ENCODE measurements at places on chromosomes 7 and 10. TPM values are rescaled to one million over a fixed set of nuclear protein-coding genes. Genes with fewer than 3 reads are reported as not detected.

- DNase-seq: no peak
Observed at GRCh38 chr7:92517631-92518030, 10.7 kb downstream of the PEX1 start.

DNA sequence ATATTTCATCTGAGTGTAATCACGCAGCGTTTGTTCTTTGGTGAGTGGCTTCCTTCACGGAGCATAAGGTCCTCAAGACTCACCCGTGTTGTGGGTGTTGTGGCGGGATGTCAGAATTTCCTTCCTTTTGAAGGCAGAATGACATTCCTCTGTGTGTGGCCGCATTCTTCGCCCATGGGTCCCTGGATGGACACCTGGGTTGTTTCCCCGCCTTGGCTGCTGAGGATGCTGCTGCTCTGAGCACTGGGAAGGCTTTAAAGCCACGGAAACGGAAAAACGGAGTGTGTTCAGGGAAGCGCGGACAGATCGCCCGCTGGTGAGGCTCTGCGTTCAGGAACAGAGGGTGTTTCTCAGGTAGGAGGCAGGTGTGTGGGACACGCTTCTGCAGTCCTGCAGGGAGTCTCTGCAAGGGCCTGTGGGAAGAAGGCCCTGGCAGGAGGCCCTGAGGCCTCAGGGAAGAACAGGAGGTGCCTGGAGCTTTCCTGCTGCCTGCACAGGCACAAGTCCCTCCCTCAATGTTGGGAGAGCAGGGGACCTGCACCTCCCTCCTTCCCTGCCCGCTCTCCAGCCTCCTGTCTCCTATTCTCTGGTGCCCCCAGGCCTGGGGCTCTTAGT, 35.7 kb upstream of the SHH start:
- no peak for DNase-seq

DNA sequence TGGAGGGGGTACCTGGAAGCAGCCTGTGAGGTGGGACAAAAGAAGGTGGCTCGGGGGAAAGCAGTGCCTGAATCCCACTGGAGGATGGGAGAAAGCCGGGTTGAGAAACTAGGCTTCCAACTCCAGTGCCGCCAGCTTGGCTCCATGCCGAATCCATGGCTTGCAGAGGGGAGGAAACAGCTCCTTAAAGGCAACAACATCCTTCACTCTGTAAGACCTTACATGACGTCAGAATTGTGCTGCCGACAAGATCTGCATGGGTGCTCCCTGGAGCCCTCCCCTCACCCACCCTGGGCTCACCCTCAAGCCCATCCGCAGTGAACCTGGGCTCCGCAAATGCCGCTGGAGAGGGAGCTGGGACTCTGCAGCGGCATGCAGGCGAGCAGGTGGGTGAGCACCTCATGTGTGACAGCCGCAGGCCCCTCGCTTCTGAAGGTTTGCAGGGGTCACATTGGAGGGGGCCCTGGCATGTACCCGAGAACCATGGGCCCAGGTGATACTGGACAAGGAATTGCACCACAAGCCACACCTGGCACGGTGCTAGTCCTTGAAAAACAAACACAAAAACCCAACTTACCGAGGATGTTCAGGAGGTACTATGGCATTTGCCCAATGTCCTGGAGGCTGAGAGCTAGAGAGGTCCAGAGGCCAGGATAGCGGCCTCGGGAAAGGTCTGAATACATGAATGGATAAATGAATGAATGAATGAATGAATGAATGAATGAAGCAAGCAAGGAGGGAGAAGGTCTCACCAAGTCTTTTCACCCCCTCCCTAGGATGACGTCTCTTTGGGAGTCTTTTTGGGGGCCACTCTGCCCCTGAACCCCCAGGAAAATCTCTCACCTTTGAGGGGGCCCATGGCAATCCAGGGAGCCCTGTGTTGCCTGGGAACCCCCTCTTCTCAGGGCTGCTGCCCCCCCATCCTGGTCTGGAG, 238.6 kb upstream of the SHH start:
- DNase-seq: no peak

DNA sequence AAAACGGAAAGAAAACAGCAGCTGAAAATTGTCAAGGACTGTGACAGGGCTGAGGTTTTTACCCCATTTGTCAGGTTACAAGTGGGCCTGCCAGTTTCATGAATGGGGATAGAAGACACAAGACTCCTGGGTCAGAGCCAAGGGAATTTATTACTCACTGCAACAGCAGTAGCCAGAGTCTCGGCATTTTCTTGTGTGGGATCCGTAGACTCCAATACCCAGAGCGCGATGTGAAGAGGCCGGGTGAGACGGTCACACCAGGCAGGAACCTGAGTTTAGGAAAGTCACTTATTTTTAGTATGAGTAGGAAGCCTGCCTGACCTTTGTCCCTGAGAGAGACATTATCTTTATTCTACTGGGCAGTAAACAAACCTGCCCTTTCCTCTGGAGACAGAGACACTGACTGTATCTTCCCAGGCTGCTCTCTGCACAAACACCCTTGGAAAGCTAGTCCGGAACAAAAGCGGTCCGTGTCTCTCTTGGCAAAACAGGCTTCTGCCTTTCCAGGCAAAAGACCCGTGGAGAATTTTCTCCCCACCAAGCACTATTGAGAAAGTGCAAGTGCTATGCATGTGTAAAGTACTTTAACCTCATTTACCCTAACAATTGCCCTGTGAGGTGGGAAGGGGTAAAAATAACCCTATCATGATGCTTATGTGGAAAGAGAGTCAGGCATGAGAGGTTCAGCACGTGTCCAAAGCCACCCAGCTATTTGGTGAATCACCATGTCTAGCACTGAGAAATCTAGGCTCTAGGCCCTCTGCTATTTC, 58.4 kb downstream of the JCAD start:
- no peak for DNase-seq

- DNase-seq: no peak
Observed at GRCh38 chr7:155969192-155969929, 157.1 kb upstream of the SHH start.

- no peak for DNase-seq
Observed at GRCh38 chr7:44156453-44157010, 15.4 kb upstream of the MYL7 start.

DNA sequence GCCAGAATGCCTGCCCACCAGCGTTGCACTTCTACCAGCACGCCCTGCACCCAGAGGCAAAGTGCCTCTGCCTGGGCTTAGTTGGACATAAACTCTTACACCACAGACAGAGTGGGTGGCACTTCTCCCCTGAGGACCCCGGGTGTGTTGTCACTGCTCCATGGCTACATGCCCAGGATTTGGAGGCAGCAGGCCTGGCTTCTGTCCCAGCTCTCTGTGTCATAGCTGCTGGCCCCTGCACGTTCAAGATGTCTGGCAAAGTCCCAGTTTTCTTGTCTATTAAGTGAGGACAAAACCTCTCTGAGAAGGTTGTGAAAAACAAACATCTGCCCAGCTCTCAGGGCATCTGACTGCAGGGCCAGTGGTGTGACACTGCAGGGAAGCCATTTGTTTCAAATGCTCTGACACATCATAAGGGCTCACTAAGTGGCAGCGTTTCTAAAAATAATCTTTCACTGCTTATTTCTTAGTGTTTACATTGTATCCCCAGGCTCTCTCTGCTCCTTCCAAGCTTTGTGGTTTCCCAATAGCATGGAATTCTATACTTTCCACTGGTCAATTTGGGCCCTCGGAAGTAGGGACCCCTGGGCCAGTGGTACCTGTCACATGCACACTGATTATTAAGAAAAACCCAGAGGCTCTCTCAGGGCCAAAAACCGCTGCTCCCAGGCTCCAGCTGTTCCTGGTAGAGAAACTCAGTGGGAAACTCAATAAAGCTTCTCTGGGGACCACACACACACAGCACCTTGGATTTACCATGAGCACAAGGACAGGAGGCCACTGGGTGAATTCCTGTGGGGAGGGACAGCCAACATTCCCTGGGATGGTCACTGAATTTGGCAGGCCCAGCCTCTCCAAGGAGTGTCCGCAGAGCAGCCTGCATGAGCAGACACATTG, 86.2 kb upstream of the ANLN start:
- DNase-seq: peak; percentile 85

GRCh38 chr7:26619348-26619984, 244.9 kb downstream of the SKAP2 start:
- no peak for DNase-seq

DNA sequence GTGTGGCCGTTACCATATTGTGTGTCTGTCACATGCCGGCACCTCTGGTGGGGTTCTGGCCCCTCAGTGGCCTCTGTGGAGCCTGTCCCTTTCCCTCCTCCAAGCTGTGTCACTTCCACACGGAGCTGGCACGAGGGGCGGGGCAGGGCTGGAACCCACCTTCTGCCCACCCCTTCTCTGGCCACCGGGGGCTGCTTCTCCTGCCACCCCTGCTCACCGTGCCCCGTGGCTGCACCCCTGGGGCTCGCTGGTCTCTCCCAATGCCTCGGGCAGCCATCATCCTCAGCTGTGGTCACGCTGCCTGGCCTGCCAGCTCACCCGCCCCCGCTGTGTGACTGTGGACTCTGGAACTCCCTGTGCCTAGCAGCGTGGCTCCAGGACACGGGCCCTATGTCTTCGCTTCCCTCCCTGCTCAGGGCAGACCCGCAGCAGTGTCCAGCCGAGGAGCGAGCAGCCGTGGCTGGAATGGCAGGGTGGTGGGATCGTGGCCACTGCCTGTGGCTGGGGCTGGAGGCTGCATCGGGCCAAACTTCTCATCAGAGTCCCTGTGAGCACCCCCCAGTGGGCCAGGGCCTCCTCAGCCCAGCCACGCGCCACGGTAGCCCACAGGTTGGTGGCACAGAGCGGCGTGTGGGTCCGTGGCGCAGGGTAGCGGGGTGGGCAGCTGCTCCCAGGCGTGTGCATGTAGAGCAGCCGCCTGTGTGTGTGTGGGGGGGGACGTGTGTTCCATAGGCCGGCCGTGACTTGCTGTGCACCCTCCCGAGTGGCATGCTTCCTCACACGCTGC, 8.1 kb downstream of the TTYH3 start:
- no peak for DNase-seq

GRCh38 chr7:953547-954327, 743 bp downstream of the ADAP1 start:
- DNase-seq: peak; percentile 59

GRCh38 chr7:4661871-4662270, 20.2 kb upstream of the FOXK1 start:
- no peak for DNase-seq

DNA sequence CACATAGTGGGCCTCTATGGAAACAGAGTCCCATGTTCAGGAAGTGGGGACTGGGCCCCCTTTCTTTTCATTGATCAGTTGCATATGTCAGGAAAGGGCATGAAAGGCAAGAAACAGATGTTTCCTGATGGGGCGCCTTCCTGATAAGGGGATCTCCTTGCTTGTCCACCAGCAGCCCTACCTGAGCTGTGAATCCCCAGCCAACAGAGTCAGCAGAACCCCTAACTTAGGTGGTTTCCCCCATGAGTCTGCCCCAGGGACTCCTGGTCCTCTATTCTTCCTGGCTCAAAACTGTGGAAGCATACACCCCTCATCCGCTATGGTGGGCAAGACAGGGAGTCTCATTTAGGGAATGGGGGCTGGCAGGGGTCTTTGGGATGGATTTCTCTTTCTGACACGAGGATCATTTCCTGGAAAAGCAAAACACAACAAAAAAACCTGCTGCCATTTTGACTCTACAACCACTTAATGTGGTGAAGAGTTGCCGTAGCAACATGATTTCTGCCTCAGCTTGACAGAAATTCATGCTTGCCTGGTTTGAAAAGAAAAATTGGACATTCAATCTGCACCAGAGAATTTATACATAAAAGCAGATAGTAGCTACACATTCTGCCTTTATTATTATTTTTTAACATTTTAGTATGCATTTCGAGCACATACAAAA, 119.8 kb downstream of the SPAG6 start:
- DNase-seq: no peak

DNA sequence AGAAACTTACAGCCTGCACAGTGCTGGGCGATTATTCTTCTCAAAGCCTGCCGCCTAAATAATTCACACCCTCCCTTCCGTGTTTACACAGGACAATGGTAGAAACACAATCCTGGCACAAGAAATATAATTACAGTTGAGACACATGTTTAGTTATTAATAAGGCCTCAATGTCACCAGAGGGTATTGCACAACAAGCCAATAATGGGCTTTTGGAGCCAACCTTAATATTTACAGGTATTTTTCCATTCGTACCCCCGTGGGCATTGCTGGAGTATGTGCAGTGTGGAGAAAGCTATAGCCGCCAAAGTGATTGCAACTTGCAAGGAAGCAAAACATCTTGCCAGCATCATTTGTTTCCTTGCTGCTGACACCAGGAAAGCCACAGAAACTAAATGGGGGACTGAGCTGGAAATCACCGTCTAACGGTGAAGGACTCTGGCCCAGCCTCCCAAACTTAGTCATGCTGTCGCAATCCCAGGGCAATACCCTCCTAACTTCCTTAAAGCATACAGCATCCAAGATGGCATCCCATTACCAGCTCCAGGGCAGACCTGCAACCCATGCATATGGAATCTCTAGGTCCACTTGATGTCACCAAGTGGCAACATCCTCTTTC, 8.6 kb downstream of the CALN1 start:
- no peak for DNase-seq

DNA sequence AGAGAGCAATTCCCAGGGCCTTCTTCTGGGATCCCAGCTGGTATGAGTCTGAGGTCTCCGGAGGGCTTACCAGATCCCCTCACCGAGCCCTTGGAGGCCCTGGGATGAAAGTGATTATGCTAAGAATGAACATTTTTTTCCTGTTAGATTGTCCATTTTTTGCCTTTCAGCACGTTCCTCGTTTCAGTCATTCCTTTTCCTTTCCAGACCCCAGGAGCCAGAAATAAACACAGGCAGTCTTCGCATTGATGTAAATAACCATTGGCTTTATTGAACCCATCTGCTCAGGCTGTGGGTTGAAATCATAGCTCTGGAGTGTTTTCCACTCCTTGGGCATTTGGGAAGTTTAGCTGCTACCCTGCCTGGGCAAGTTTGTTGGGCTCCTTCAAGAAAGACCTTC, 320.9 kb upstream of the AUTS2 start:
- no peak for DNase-seq

DNA sequence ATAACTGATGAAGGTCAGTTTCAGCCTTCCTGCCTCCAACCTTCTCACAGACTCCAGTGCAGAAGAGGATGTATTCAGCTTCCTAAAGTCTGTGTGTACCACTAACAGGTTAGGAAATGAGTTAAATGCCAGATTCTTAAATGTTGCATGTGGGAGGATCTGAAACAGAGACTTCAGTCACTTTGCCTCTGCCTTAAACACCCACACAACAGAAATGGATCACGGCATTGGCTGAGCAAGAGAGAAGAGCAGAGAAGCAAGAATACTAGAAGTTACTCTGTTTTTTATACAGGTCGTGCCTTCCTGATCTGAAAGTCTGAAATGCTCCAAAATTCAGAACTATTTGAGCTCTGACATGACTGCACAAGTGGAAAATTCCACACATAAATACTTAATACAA, 98.9 kb upstream of the ARHGAP21 start:
- DNase-seq: no peak

GRCh38 chr10:61866700-61867368, 34.7 kb upstream of the ARID5B start:
- DNase-seq: no peak

The FBXO24 gene
- total RNA-seq: 5.3 TPM

The CALCR gene
- not detected for total RNA-seq

The RELN gene
- 0.33 TPM for total RNA-seq

The TRIM50 gene
- total RNA-seq: 16.2 TPM

The SLC18A3 gene
- not detected for total RNA-seq

The VSIR gene
- total RNA-seq: 17.1 TPM

Data from body of pancreas (tissue), 4 donors.